ENCODE measurements at places on chromosomes 6 and 20.

DNA sequence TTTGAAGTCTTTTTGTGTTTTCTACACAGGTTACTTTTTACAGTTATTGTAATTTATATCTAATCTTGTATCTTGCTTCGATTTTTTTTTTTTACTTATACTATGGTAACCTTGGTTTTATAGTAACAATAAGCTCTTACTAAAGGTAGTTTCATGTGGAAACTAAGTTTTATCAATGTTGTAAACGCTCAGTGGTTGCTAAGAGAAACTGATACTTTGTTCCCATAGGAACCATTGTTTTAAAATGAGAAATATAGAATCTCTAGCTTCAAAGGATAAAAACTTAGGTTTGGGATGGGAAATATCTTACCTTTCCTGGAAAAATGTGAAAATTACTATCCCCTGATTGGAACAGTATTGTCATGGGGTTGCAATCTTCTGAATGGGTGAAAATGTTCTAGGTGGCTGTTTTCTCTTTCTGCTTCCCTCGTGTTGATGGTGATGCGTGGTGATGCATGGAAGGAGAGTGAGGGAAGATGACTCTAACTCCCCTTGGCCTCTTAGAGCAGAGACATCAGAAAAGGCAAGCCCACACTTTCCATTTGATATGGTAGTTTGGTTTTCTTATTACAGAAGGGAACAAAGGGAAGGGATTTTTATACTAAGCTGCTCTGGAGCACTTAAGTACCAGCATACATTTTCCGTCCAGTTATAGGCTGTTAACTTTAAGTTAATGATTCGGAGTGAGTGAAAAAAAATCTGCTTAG, 23.5 kb upstream of the BACH2 start:
- no peak for DNase-seq

GRCh38 chr6:160036331-160036695, 67.4 kb downstream of the IGF2R start:
- DNase-seq: no peak

- DNase-seq: no peak
Observed at GRCh38 chr20:23145281-23145700, 59.2 kb upstream of the CD93 start.

GRCh38 chr6:37877373-37878149, 58.0 kb downstream of the ZFAND3 start:
- no peak for DNase-seq

- DNase-seq: no peak
Observed at GRCh38 chr6:158571826-158572652, 12.1 kb downstream of the TMEM181 start.

- DNase-seq: no peak
Observed at GRCh38 chr6:147447835-147448611, 60.5 kb upstream of the SAMD5 start.

Measured in GM19239 (cell line).